ENCODE measurements at places on chromosomes 1 and 21.

- no peak for DNase-seq
Observed at GRCh38 chr1:89950703-89951102, 44.2 kb upstream of the ZNF326 start.

GRCh38 chr1:152864443-152864842 lies 4.6 kb downstream of the LCE7A start:
- no peak for DNase-seq

- no peak for DNase-seq
Observed at GRCh38 chr1:243345205-243345604, 89.4 kb downstream of the SDCCAG8 start.

- DNase-seq = no peak
Observed at GRCh38 chr1:109664671-109665070, 3.2 kb upstream of the GSTM2 start.
